ENCODE measurements at places on chromosomes 16 and 17.

- no peak for DNase-seq
These were observed 1.5 kb downstream of the GAA start for GRCh38 chr17:80102664-80103448.

GRCh38 chr17:10842658-10843057, 4.8 kb upstream of the PIRT start:
- DNase-seq: no peak

DNA sequence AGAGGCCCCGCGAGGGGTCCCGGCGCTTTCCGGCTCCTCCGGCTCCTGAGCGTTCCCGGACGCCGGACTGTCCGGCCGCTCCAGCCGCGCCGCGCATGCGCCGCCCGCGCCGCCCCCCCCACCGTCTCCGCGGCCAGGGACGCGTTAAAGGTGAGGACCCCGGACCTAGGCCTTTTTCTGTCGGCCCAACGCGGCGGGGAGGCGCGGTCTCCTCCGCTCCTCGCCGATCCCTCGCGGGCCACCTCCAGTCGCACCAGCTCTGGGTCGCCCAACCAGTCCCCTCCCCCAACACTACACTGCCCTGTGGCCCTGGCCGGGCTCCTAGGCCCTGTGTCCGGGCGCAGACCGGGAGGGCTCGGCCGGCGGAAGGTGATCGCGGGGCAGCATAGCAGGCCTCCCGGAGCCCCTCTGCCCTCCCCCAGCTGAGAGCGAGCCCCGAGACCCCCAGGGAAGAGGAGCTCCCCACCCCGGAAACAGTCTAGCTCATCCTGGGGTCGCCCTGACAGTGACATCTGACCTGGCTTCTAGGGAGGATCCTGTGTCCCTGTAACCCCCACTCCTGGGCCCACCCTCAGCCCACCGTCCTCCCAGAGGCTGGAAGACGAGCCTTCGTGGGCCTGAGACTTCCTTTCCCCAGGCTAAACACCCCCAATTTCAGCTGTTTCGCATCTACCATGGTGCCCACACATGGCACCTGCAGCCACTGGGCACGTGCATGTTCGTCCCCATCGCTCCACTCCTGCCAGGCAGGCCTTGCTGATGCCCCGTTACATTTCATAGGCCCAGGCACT, 14.7 kb upstream of the BCAR1 start:
- DNase-seq: no peak

- DNase-seq: no peak
These were observed at the start of gene SLC6A2 for GRCh38 chr16:55655897-55656681. Gene SLC6A2, plus strand, starts transcription at chr16:55655988. Its CDS starts 707 bp downstream, at chr16:55656695.

All from CD8-positive, alpha-beta memory T cell (primary cell).